ENCODE measurements at places on chromosomes 5 and 9. TPM values are rescaled to one million over a fixed set of nuclear protein-coding genes. Genes with fewer than 3 reads are reported as not detected.
A peak's percentile ranks its signal among the peaks of the same experiment; 100 is the strongest.

DNA sequence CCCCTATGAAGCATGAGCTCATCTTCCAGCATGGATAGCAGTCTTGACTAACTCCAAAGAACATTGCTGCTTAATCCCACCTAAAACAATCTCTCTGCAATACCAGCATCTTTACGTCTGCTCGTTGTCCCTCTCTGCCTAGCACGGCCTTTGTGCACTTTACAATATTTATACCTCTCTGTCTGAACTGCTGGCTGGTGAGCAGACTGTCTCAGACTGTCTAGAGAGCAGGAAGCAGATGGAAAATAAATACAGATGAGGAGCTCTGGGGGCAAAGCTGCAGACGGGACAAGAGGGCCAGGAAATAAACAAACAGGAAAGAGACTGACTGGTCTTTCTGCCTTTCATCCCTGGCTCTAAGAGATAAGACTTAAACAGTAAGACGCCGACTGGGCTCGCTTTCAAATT is 224.8 kb downstream of the ENC1 start:
- DNase-seq, result peak; percentile 44
- no peaks in the 10 kb centered on the region for H3K36me3 ChIP-seq
- no peaks in the 10 kb centered on the region for H3K4me1 ChIP-seq
- H3K27me3 ChIP-seq, result no peaks in the 10 kb centered on the region
- peak overlapping the region; percentile 10 for H3K27ac ChIP-seq

GRCh38 chr9:83472221-83472665 is 66.0 kb downstream of the FRMD3 start:
- no peaks in the 10 kb centered on the region for H3K27me3 ChIP-seq
- H3K36me3 ChIP-seq, result no peaks in the 10 kb centered on the region
- peak; percentile 65 for DNase-seq
- H3K4me1 ChIP-seq, result peaks cover 15% of the 10 kb centered on the region
- H3K4me3 ChIP-seq, result no peak overlapping the region
- peak overlapping the region; percentile 60 for H3K27ac ChIP-seq

DNA sequence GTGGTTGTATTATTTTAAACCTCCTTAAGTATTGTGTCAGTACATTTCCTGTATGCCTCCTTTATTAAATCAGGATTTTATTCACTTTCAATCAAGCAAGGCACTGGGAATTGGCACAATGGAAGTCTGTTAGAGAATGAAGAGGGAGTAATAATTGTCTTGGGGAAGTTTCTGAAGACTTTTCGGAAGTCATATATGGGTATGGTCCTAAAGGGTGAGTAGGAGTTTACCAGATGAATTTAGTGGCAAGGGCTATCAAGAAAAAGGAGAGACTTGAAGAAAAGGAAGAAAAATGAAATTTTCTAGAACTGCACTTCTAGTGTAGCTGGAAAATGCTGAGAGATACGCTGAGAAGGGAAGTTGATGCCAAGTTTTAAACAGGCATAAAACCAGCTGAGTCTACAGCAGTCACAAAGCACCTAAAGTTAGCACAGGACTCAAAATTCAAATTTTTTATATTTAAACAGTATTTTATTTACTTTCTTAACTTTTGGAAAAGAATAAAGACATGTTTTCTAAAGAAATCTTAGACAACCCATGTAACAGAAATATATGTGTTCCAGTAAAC is 184.9 kb downstream of the SMC2 start:
- H3K36me3 ChIP-seq, result no peaks in the 10 kb centered on the region
- DNase-seq, result no peak
- no peaks in the 10 kb centered on the region for H3K4me1 ChIP-seq
- no peak overlapping the region for H3K27ac ChIP-seq
- H3K27me3 ChIP-seq, result no peaks in the 10 kb centered on the region
- no peak overlapping the region for H3K4me3 ChIP-seq

- H3K36me3 ChIP-seq, result no peaks in the 10 kb centered on the region
- no peak for DNase-seq
- no peaks in the 10 kb centered on the region for H3K4me1 ChIP-seq
- H3K4me3 ChIP-seq, result no peak overlapping the region
- H3K27me3 ChIP-seq, result no peaks in the 10 kb centered on the region
Observed at GRCh38 chr5:155082401-155082800, 68.8 kb downstream of the KIF4B start.

DNA sequence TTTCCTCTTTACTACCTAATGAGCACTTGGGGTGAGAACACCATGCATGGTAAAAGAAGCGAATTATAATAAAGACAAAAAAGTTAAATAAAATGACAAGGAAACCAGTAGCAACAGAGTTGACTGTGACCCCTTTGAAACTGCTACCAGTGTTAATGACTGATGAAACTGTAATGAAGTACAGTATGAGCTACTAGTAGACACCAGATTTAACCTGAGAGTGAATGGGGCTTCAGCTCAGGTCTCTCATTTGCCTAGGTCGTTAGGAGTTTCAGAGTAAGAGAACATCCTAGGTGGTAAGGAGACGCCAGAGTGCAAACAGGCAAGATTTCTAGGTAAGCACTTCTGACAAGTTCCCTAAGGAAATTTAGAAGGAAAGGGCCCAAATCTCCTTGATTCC is 346.4 kb downstream of the BNC2 start:
- H3K27ac ChIP-seq, result no peak overlapping the region
- H3K27me3 ChIP-seq, result no peaks in the 10 kb centered on the region
- H3K4me3 ChIP-seq, result no peak overlapping the region
- H3K4me1 ChIP-seq, result no peaks in the 10 kb centered on the region
- DNase-seq, result no peak

- no peak for DNase-seq
- no peaks in the 10 kb centered on the region for H3K27me3 ChIP-seq
- no peak overlapping the region for H3K4me3 ChIP-seq
- no peak overlapping the region for H3K27ac ChIP-seq
Observed at GRCh38 chr5:72584466-72584865, 77.3 kb upstream of the ZNF366 start.

DNA sequence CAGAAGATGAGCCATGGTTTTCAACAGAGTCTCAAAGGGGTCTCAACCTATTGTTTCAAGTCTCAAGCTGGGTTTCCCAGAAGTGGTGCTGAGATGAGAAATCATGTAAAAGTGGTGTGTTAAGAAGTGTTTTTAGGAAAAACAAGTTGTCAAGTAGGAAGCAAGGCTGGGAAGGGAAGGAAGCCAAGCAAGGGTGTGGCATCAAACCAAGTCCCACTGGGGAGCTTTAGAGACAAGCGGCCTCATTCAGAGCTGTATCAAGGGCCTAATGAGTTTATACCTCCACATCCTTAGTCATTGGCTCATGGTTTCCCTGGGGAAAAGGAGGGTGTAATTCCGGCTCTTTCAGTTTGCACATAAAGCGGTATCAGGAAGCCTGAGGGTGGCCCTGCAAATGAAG is 26.4 kb upstream of the GABRB2 start:
- DNase-seq, result no peak
- H3K36me3 ChIP-seq, result no peaks in the 10 kb centered on the region
- no peak overlapping the region for H3K27ac ChIP-seq

- no peak overlapping the region for H3K27ac ChIP-seq
- no peaks in the 10 kb centered on the region for H3K36me3 ChIP-seq
- H3K4me1 ChIP-seq, result no peaks in the 10 kb centered on the region
- H3K27me3 ChIP-seq, result no peaks in the 10 kb centered on the region
Observed at GRCh38 chr9:81850724-81851123, 77.5 kb upstream of the SPATA31D4 start.

- no peaks in the 10 kb centered on the region for H3K27me3 ChIP-seq
- no peak overlapping the region for H3K27ac ChIP-seq
- H3K36me3 ChIP-seq, result peaks cover 6% of the 10 kb centered on the region
- no peaks in the 10 kb centered on the region for H3K4me1 ChIP-seq
Observed at GRCh38 chr9:124345751-124346281, 69.4 kb downstream of the PSMB7 start.

DNA sequence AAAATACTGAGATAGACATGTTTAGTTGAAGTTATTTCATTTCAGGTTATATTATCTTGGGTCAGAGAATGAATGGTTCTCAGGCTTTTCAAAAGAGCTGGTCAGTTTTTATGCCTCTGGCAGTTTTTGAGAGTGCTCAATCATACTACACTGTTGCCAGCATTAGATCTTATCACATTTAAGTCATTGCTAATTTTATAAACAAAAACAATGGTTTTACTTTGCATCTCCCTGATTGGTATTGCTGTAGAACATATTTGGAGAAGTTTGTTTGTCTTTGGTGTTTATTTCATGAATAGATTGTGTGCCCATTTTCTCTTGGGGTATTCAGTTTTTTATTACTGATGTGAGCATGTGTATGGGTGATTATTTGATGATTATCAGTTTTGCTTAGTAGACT is 1.5 kb downstream of the CATSPER3 start:
- no peaks in the 10 kb centered on the region for H3K36me3 ChIP-seq
- H3K27me3 ChIP-seq, result no peaks in the 10 kb centered on the region
- H3K27ac ChIP-seq, result no peak overlapping the region
- DNase-seq, result no peak
- no peak overlapping the region for H3K4me3 ChIP-seq

DNA sequence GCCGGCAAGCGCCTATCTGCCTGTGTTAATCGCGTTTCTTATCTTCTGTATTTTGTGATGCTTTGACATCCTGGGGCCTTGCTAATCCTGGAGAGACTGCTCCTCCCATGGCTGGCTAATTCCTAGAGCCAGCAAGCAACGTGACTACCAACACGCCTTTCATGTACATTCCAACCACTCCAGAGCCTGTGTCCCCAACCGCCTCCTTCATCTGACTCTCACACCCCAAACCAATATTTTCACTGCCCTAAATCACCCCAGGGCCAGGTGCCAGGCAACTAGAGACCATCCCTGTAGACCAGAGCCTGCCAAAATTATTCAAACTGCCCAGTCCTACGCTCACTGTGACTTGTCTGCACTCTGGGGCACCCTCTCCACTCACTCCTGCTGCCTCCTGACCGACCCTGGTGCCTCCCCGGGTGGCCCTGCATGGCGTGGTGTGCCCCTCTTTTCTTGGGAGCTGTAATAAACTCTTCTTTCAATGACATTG is 50.5 kb upstream of the COL5A1 start:
- H3K36me3 ChIP-seq, result no peaks in the 10 kb centered on the region
- no peaks in the 10 kb centered on the region for H3K4me1 ChIP-seq
- no peak overlapping the region for H3K4me3 ChIP-seq
- H3K27me3 ChIP-seq, result no peaks in the 10 kb centered on the region

DNA sequence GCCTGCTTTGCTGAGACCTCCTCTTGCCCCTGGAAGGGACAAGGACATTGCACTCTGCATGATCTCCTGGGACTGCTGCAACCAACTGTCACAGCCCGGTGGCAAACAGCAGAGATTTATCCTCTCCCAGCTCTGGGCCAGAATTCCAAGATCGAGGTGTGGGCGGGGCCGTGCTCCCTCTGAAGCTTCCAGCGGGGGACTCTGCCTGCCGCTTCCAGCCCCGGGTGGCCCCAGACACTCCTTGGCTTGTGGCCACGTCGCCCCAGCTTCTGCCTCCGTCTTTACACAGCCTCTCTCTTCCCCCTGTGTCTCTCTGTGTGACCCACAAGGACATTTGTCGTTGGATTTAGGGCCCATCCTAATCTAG is 67.1 kb downstream of the COL5A1 start:
- no peak overlapping the region for H3K4me3 ChIP-seq
- H3K4me1 ChIP-seq, result no peaks in the 10 kb centered on the region
- no peaks in the 10 kb centered on the region for H3K27me3 ChIP-seq
- H3K27ac ChIP-seq, result no peak overlapping the region
- no peak for DNase-seq

DNA sequence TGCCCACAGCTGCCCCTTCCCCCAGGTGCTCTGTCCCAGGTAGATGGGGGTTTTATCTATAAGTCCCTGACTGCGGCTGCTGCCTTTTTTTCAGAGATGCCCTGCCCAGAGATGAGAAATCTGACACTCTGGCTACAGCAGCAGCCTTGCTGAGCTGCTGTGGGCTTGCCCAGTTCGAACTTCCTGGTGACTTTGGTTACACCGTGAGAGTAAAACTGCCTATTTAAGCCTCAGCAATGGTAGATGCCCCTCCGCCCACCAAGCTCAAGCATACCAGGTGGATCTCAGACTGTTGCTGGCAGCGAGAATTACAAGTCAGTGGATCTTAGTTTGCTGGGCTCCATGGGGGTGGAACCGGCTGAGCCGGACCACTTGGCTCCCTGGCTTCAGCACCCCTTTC is 56.8 kb downstream of the MINAR2 start:
- DNase-seq, result no peak
- H3K27ac ChIP-seq, result no peak overlapping the region
- no peaks in the 10 kb centered on the region for H3K36me3 ChIP-seq
- no peaks in the 10 kb centered on the region for H3K4me1 ChIP-seq

DNA sequence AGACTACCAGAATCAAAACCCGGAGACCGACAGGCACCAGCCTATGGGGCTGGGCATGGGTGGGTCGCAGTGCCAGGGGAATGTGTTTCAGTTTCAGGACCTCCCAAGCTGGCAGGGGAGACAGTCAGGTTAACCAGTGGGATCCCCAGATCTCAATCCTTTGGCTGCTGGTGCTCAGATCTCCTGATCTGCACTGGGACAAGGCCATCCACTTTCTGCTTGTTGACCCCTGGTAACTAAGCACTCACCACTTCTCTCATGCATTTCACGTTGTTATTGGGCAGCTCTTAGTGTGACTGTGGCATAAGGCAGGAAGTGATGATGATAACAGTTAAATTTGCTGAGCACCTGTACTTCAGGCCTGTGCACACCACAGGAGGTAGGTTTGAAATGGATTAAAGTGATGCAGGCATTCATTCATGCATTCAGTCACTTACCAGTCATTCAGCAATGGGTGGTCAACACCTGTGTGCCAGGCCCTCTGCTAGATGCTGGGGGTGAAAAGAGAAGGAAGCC is 42.1 kb upstream of the STXBP1 start:
- peak overlapping the region; percentile 48 for H3K4me3 ChIP-seq
- H3K4me1 ChIP-seq, result peaks cover 19% of the 10 kb centered on the region

DNA sequence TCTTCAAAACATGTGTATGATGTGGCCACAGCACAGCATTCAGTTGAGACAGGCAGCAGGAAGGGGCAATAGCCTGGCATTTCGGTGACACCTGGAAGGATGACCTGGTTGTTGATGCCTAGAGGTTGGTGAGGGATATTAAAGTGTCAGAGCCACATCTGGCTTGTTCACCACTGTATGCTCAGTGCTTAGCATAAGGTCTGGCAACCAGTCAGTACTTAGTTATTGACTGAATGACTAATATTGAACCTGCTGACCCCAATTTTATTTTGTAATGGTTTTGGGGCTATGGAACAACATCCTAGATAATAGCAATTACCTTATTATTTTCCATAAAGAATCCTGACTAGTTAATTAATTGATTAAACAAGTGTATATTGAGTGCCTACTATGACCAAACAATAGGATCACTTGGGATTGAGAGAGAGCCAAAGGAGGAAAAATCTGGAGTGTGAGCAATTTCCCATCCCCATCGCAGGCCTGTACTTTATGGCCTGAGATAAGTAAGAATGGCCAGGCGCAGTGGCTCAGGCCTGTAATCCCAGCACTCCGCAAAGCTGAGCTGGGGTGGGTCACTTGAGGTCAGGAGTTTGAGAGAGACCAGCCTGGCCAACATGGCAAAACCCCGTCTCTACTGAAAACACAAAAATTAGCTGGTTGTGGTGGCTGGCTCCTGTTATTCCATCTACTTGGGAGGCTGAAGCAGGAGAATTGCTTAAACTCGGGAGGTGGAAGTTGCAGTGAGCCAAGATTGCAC is 85.4 kb upstream of the PLPP1 start:
- no peak overlapping the region for H3K4me3 ChIP-seq
- no peak for DNase-seq
- H3K27ac ChIP-seq, result peak overlapping the region; percentile 41
- no peaks in the 10 kb centered on the region for H3K27me3 ChIP-seq

GRCh38 chr9:98410185-98410697 is 154.8 kb upstream of the TBC1D2 start:
- H3K27ac ChIP-seq, result no peak overlapping the region
- no peaks in the 10 kb centered on the region for H3K4me1 ChIP-seq
- DNase-seq, result no peak
- H3K4me3 ChIP-seq, result no peak overlapping the region
- H3K27me3 ChIP-seq, result no peaks in the 10 kb centered on the region

The CCL21 gene
- total RNA-seq, result 42.2 TPM

The SLC45A2 gene
- not detected for total RNA-seq

The ARSI gene
- 0.17 TPM for total RNA-seq

The TIFAB gene
- 0.07 TPM for total RNA-seq

The PRELID2 gene
- total RNA-seq, result 105 TPM

The PAEP gene
- total RNA-seq, result not detected

All from colonic mucosa (tissue), 4 donors.